ENCODE measurements at places on chromosomes 2 and 18. TPM values are rescaled to one million over a fixed set of nuclear protein-coding genes. Genes with fewer than 3 reads are reported as not detected.

HRH4 gene
- 0.86 TPM for total RNA-seq

PLCD4 gene
- 0.43 TPM for total RNA-seq

FOXD4L1 gene
- 0.38 TPM for total RNA-seq

LYPD1 gene
- total RNA-seq = not detected

C1QL2 gene
- not detected for total RNA-seq

PTPRM gene
- 11.1 TPM for total RNA-seq

INHBB gene
- total RNA-seq = 0.09 TPM

FBLN7 gene
- 48.8 TPM for total RNA-seq

Data from T-cell (primary cell).